NCI-H1436 treated with DMSO at 0.1 percent for 48 hours (cell line): ENCODE measurements at places on chromosomes 16 and 17.

- DNase-seq: no peak
Measured at GRCh38 chr17:2094891-2095535, 40.1 kb downstream of the HIC1 start.

GRCh38 chr17:82103553-82104451 lies 5.8 kb upstream of the FASN start:
- DNase-seq: no peak

DNA sequence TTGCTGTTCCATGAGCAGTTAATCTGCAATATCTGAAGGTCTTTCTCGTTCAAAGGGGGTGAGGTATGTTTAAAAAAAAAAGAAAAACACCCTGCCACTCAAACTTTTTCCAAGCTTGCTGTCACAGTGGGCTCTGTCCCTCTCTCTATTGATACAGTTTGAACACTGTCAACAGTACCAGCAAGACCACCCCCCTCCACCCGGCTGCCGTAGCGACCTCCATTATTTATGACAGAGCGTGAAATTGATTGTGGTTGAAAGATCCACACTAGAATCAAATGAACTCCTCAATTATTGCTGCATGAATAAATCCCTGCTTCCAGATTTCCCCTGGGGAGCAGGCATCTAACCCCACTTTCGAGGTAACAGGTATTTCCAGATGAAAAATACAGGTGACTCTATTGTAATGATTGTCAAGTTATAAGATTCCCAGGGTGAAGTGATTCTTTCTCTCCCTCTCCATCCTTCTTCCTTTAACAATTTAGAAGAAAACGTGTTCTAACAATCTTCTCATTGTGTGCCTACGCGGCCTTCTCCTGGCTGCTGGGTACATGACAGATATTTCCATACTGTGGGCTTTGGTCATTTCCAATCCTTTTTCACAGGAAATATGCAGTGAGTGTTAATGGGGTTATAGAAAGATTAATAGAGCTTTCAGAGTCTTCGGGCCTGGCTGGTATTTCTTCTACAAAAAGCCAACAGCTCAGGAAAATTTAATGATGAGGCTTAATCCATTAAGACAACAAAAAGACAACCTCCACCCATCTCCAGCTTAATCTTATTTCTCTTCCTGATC lies 135.7 kb upstream of the C16orf82 start:
- no peak for DNase-seq

DNA sequence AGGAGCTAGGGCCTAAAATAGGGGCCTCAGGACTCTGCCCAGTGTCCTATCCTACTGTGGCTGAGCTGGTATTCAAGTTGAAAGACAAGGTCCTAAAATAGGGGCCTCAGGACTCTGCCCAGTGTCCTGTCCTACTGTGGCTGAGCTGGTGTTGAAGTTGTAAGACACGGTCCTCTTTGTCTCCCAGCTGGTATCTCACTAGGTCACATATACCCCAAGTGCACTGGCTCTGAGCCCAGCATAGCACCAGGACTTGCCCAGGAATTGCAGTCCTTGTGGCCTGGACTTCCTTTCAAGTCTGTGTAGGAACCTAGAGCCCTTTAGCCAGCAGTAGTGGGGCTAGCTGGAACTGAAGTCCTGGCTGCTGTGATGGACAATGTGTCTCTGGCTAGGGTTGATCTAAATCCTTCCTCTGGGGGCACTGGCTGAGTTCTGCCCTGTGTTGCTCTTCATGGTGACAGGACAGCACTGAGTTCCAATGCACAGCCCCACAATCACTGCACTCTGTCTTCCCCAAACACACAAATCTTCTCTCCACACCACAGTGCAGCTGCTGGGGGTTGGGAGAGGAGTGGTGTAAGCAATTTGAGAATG lies 260.5 kb downstream of the HAPSTR1 start:
- no peak for DNase-seq

DNA sequence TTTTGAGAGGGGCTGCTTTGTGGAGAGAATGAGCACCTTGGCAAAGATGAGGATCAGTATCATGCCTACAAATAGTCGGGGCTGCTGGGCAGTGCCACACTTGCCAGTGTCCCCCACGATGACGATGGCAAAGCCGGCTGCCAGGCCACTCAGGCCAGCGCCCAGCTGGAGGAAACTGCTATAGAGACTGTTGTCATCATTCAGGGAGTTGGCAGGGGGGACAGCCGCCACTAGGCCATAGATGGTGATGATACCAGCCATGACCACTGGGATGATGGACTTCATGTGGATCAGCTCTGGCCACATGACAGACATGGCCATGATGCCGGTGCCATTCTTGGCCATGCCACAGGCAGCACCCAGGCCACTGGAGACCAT lies 23.8 kb downstream of the MINK1 start:
- DNase-seq: no peak

DNA sequence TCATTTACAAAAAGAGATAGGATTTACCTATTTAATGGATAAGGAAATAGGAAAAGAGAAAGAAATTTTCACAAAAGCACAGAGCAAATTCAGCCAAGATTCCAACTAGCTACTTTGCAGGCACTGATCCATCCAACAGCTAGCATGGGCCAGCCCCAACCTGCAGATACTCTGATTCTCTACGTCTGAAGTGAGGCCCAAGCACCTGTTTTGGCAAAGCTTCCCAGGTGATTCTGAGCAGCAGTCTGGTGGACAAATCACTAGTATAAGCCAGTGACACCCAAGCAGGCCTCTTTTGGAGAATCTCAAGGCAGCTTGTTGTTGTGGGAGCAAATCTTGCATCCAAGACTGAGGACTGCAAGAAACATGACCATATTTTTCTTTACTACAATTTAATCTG lies 20.9 kb upstream of the CALB2 start:
- no peak for DNase-seq

GRCh38 chr16:85172455-85173145 lies 60.3 kb upstream of the CIBAR2 start:
- DNase-seq: no peak

DNA sequence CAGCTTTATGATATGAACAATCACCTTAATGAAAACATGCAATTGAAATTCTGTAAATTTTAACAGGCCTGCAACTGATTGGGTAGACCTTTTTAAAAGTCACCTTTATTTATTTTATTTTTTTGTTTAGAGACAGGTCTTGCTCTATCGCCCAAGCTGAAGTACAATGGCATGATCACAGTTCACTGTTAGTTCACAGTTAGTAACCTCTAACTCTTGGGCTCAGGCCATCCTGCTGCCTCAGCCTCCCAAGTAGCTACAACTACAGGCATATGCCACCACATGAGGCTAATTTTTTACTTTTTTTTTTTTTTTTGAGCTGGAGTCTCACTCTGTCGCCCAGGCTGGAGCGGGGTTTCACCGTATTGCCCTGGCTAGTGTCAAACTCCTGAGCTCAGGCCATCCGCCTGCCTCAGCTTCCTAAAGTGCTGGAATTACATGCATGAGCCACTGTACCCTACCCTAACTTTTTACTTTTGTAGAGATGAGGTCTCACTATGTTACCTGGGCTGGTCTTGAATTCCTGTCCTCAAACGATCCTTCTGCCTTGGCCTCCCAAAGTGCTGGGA lies 28.0 kb downstream of the AP1G1 start:
- no peak for DNase-seq

DNA sequence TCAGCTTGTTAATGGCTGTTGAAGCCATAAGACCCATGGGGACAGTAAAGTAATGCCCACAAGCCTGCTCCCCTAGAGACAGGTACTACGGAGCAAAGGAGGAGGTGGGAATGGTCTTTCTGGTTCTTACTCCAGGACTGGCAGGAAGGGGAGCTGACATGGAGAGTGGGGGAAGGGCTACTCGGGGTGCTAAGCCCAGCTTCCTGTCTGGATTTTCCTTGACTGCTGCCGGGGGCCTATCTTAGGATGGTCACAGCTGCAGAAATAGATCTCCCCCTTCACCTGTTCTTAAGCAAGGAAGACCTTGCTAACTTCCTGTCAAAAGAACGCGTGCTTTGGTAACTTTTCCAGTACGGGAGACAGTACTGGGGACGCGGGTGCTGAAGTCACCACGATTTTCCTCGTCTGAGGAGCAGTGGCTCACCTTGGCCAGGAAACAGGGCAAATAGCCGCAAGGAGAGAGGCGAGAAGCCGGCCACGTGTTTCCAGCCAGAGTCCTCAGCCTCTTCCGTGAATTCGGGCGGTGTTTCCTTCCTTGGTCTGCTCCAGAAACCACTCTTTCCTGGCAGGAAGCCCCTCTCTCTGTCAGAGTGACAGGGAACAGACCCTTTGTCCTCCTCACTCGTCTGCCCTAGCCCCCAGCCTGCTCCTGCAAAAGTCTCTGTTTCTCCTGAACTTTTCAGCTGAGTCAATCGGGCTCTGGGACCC lies 656 bp upstream of the PRR29 start:
- DNase-seq: no peak

DNA sequence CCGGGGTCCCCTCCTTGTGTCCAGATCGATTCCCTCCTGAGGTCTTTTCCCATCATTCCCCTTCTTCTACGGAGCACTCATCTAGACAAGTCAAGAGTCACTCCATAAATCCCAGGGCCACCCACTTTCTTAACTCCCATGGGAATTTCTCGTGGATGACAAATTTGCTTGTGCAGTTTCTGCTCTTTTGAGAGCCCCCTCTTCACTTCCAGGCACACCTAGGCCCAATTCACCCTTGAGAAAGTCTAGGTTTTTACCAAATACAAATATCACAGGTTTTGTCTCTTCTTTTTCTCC lies 522 bp upstream of the POLDIP2 start:
- no peak for DNase-seq

- DNase-seq: no peak
Measured at GRCh38 chr16:52914428-52914827, 138.3 kb downstream of the CHD9NB start.

DNA sequence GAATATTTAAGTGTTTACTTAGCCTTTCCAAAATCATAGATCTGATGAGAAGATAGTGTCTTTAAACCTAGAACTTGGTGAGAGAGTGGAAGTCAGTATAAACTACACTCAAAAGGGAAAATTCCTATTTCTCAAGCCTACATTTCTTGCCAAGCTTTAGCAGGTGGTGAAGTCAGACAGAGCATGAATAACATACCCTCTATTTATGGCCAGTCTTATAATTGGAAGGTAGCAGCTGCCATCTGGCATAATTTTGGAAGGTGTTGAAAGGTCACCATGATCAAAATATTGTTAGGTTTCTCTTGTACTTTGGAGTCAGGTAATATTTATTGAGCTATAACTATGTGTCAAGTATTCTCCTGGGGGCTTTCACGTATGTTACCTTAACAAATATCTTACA lies 729.3 kb upstream of the KIF2B start:
- DNase-seq: no peak

- DNase-seq: no peak
Measured at GRCh38 chr16:3637371-3637923, 17.0 kb upstream of the DNASE1 start.

GRCh38 chr17:38358586-38359513 lies 7.2 kb downstream of the SOCS7 start:
- no peak for DNase-seq

DNA sequence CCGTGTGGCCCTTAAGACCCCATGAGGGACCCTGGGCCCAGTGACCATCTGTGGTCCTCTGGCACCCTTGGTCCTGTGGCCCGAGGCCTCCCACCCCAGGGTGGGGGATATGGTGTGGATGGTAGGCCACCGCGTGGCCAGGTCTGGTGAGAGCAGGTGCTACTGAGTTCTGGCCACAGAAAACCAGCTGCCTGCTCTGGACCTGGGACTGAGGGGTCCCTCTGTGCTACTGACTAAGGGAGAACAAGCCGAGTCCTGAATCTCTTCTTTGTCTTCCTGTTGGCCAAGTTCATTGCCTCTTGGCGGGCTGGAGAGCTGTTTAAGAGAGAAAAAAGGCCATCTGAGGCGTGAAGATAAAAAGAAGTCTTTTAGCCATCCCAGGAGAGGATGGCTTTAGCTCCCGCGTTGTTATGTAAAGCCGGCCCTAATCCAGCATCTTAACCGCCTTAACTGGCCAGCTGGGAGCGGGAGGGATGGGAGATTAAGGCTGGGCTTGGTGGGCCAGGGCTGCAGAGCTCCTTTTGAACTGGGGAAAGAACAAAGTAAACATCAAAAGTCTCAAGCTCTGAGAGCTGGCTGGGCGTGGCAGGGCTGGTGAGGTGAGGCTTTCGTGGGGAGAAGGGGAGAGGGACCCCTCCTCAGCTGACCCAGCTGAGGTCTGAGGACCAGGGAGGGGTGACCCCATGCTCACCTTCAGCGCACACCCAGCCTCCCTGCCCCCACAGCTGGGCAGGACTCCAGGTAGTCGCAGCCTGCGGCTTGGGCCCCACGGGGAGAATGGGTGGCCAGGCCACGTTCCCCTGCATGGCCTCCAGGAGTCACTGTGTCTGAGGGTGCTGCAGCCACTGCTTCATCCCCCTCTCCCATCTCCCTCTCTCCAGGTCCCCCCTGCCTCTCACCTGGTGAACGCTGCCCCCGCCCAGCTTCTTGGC lies 62.4 kb downstream of the NKD1 start:
- no peak for DNase-seq

DNA sequence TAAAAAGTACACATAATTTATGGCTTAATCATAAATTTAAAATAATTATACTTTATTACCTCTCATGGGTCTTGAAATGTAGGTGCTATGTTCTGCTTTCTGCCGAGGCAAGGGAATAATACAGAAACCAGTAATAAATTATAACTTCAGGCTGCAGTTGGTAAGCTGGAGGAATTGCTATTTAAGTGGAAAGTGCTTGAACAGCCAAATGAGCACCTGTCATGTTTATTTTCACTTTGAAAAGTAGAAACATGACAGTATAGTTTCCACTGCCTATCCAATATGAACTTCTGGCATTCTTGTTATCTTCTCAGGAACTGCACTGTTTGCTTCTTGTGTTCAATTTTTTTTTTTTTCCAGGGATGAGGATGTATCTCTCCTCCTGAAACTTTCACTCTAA lies 146.0 kb downstream of the FTO start:
- no peak for DNase-seq

GRCh38 chr16:72945611-72946010 lies 102.3 kb downstream of the ZFHX3 start:
- no peak for DNase-seq

DNA sequence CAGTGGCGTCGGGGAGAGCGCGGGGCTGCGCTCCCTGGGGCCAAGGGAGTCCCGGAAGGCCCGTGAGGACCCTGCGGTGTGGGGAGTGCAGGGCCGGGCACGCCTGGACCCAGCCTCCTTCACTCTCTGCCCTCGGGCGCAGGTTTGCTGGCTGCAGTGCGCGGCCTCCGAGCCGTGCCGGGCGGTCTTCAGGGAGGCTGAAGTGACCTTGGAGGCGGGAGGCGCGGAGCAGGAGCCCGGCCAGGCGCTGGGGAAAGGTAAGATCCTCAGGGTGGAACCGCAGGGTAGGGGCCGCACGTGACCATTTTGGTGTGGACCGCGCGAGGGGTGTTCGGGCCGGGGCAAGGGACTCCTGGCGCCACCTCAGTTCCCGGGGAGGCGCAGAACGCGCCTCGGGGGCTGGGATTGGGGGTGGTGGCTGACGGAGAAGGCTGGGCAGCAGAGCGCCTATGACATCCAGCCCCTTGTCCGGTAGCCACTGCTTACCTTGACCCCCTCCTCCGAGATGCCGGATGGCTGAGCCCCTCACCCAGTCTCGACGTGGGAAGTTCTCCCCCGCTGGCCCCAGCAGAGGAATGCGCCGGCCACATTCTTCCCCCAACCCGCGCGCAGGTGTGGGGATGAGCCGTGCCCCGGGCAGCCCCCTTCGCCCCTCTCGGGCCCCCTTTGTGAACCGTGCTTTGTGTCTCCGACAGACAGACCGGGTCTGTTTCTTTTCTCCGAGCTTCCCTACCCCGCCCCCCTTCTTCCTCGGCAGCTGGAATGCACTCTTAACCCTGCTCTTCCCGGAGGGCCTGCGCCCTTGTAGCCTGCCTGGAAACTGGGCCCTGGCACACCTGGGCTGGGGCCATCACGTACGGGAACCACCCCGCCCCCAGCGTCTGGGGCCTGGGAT lies 631 bp downstream of the CDH3 start:
- DNase-seq: no peak
